ENCODE measurements at places on chromosomes 1 and 21.
A peak's percentile ranks its signal among the peaks of the same experiment; 100 is the strongest.

- peak; percentile 66 for DNase-seq
These were observed 18.1 kb upstream of the COL18A1 start for GRCh38 chr21:45386728-45387371.

- DNase-seq = peak; percentile 82
These were observed 17.1 kb downstream of the ZP4 start for GRCh38 chr1:237873487-237874211.

GRCh38 chr1:92538048-92538412 is 51.3 kb upstream of the GFI1 start:
- DNase-seq = no peak

DNA sequence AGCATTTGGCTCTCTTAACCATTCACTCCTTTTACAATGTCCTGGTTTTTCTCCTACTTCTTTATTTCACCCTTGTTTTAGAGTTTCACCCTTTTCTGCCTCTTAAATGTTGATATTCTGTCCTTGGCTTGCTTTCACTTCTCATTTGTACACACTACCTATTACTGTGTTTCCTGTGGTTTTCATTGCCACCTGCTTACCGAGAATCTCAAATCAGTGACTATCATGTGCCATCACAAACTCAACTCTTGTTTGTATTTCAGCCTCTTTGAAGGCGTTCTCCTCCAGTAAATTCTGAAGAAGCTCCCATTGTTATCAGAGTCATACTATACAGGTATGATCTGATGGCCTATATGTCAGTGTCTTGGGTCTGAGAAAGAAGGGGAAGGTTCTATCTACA is 65.7 kb downstream of the NPHS2 start:
- no peak for DNase-seq

- no peak for DNase-seq
These were observed 33.0 kb downstream of the DSCAM start for GRCh38 chr21:40813918-40814317.

- no peak for DNase-seq
These were observed 43.3 kb upstream of the LRP8 start for GRCh38 chr1:53371121-53371666.

DNA sequence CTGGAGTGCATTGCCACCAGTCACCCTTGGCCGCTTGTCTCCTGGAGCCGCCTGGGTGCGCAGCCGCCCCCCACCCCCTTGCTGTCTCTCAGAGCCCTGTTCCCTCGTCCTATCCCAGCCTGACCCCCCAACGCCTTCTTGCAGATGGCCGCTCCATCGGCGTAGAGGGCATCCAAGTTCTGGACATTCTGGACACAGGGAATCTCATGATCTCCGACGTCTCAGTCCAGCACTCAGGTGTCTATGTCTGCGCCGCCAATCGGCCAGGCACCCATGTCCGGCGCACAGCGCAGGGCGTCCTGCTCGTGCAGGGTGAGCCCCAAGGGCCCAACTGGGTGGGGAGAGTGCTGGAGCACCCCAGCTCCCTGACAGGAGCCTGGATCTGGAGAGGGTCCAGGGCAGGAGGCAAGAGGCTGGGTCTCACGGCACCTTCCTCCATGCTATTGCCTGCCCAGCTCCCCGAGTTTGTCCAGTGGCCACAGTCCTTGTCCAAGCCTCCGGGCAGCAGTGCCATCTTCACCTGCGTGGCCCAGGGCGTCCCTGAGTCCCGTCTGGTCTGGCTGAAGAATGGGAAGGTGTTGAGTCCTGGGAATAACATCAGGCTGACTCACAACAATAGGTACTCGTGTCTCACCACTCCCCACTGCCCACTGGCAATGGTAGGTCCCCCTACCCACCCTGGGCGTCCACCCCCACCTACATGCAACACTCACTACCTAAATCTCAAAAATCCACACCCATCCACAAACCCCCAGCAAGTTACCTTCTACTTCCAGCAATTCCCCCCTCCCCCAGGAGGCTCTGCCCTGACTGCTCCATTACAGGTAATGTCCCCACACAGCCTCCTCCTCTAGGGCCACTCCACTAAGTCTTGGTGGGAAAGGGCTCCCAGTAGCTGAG is 24.6 kb downstream of the SLC27A3 start:
- no peak for DNase-seq

DNA sequence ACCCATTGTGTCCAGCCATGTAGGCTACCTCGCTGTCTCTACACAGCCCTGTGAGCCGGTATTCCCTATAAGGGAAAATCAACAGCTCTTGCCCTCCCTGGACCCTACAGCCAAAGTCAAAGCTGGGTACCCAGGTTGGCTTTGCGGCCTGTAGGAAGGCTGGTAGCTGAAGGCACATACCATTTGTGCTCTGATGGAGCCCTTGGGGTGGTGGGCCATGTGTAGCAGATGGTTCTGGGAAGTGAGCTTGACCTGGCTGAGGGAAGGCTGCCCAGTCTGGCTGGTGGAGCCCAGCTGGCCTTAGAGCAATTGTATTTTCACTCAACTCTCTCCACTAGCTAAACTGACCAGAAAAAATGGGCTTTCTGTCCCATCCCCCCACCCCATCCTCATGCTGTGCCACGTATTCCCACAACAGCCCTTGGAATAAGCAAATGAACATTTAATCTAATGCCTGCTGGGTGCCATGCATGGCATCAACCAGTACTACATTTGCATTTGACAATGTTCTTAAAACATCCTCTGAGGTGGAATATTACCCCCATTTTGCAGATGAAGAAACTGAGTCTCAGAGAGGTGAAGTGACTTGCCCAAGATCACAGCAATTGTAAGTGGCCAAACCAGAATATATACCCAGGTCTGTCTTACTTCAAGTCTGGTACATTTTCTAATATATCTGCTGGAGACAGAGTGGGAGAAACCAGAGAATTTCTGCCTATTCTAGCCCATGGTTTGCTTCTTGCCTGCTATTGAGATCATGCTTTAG is 56.8 kb downstream of the NDUFS5 start:
- DNase-seq = no peak

All from ACHN (cell line).